ENCODE measurements at places on chromosomes 6 and 20. TPM values are rescaled to one million over a fixed set of nuclear protein-coding genes. Genes with fewer than 3 reads are reported as not detected.

Gene NKAPL
- not detected for total RNA-seq

- DNase-seq = no peak
- H3K27me3 ChIP-seq = peaks cover 21% of the 10 kb centered on the region
- peaks cover 15% of the 10 kb centered on the region for H3K4me1 ChIP-seq
- no peaks in the 10 kb centered on the region for H3K36me3 ChIP-seq
- H3K27ac ChIP-seq = no peak overlapping the region
Observed at GRCh38 chr6:43722920-43723545, 35.4 kb upstream of the MRPS18A start.

- peaks cover 17% of the 10 kb centered on the region for H3K4me1 ChIP-seq
- H3K36me3 ChIP-seq = no peaks in the 10 kb centered on the region
- no peak for DNase-seq
- H3K27me3 ChIP-seq = no peaks in the 10 kb centered on the region
- H3K27ac ChIP-seq = no peak overlapping the region
Observed at GRCh38 chr6:78533876-78534275, 333.5 kb upstream of the IRAK1BP1 start.

DNA sequence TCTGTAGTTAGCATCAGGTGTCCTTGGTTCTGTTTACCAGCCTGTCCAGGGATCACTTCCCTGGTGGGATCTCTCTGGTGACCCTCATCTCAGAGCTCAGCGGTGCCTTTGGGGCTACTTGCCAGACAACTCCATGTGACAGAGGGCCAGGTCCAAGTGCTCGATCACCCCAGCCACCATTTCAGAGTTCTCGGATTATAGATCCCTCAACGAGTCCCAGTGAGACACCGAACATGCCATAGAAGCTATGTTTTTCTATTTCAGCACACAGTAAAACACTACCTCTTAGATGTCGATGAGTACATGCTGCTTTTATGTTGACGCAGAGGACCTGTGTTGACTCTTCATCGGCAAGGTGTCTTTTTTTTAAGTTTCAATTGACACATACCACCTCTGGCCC lies 170.1 kb upstream of the AKAP12 start:
- peak overlapping the region; percentile 99 for H3K27ac ChIP-seq
- peaks cover 1% of the 10 kb centered on the region for H3K36me3 ChIP-seq
- no peaks in the 10 kb centered on the region for H3K27me3 ChIP-seq
- no peak overlapping the region for H3K4me3 ChIP-seq
- peaks cover 41% of the 10 kb centered on the region for H3K4me1 ChIP-seq
- no peak for DNase-seq

All from astrocyte (in vitro differentiated cells and primary cell).